ENCODE measurements at places on chromosomes 7 and 10.

- DNase-seq = peak; percentile 52
Measured at GRCh38 chr7:50660040-50660829, 95.0 kb upstream of the DDC start.

GRCh38 chr7:99720800-99721595 is 14.0 kb downstream of the CYP3A7 start:
- no peak for DNase-seq

GRCh38 chr7:159148430-159149395 is 4.0 kb upstream of the VIPR2 start:
- DNase-seq = no peak

GRCh38 chr7:105916603-105917002 is 40.2 kb upstream of the ATXN7L1 start:
- no peak for DNase-seq

DNA sequence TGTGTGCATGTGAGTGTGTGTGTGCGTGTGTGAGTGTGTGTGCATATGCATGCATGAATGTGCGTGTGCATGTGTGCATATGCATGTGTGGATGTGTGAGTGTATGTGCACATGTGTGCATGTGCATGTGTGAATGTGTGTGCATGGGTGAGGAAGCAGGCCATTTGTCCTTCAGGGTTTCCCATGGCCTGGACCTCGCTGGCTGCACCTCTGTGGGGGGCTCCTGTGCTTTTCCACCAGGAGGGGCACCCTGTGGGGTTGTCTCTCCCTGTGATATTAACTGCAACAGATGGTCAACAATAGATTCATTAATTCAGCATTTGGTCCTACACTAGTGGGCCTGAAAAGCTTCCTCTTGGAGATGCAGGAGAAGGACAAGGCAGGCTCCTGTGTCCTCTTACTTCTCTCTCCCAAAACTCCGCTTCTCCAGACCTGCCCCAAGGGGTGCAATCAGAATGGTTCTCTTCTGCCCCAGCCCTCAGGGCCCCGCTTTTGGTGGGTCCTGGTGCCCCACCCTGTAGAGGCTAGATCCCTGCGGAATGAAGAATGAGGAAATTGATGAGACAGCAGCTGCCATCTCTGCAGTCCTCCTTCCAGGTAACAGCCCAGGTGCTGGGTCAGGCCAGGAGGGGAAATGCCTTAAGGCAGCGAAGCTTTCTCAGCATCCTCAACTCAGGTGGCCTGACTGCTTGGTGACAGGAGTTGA is 41.5 kb upstream of the NUB1 start:
- DNase-seq = no peak

- no peak for DNase-seq
Measured at GRCh38 chr10:52455098-52455497, 141.0 kb downstream of the DKK1 start.

- DNase-seq = no peak
Measured at GRCh38 chr7:143383642-143383957, 2.5 kb downstream of the ZYX start.

DNA sequence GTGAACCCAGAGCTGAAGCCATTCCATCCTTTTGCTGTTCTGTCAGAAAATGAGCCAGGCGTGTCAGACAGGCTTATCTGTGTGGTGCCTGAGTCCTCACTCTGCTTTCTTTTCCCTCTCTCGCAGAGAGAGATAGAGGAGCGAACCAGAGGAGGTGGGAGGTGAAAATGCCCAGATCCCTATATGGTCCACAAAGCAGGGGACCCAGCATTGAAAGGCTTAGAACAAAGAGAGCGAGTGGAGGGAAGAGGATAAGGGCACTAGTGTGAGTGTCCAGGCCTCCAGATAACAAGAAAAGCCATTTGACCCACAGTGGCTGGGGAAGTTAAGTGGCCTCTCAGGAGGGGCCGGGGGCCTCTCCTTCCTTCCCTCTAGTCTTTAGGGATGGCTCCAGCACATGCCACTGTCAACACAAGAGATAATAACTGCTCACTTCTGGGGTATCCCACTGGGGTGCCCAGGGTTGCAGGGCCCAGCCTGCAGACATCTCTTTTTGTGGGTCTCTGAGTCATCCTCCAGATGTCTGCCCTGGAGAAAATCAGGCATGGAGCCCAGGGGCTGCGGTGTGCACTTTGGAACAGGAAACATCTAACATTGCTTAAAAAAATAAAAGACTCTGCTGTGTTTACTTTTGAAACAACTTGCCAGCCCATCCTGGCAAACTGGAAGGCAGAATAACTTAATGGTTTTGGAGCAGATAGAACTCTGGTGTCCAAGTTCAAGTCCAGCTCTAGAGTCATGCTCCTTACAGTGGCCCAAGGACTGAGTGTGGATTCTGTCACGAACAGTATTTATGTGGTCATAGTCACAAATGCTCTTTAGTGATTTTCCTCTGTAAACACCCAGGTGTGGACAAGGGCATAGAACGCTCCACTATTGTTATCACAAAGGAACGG is 189.5 kb downstream of the CXCL12 start:
- no peak for DNase-seq

DNA sequence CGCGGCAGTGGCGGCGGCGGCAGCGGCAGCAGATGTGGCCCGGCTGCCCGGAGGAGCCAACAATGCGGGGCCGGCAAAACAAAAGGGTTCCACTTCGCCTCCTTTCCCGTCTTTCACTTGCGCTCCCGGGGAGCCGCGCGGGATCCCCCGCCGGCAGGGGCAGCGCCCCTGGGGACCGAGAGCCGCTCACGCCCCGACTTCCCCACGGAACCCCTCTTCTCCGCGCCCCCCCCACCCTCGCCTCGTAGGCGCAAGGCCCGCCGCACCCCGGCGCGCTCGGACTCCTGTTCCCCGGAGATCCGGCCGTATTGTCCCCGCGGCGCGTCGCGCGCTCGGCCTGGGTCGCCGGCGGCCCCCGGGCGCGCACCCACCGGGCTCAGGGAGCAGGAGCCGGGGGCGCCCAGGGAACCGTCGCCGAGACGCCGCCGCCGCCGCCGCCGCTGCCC is 854 bp downstream of the CTBP2 start:
- DNase-seq = no peak

DNA sequence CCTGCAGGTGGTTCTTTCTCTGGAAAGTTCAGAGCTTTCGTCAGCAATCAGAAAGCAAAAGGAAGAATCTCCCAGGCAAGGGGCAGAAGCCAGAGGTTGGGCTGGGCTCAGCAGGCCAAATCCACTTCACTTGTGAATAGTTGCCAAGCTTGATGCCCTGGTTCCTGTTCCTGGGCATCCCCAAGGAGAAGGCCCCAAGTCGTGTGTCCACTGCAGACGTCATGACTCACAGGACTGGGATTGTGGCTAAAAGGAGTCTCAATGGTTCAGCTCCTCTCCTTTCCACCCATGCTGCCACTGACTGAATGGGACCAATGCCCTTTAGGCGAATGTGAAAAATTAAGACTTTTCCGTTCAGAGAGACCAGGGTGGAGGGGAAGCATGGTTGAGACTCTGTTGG is 38.6 kb upstream of the TRIM8 start:
- no peak for DNase-seq

DNA sequence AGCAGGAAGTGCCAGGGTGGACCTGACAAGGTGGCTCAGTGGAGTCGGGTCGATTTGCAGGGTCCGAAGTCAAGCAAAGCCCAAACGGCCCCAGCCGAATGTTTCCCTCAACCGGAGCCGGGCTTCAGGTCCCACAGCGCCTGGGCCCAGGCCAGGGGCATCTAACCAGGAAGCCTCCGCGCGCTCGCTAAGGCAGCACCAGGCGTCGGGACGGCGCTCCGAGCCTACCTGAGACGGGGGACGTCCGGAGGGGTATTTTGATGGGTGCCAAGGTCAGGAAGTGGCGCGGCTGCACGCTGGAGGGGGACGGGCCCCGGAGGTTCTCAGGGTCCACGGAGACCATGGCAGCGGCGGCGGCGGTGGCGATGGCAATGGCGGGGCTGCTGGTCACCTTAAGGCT is 51.5 kb downstream of the TCERG1L start:
- DNase-seq = no peak

GRCh38 chr7:124251636-124252035 is 218.8 kb upstream of the TMEM229A start:
- DNase-seq = no peak

GRCh38 chr7:116610210-116610609 is 61.8 kb upstream of the MET start:
- DNase-seq = no peak

GRCh38 chr7:130850956-130851355 is 116.9 kb upstream of the KLF14 start:
- DNase-seq = no peak

DNA sequence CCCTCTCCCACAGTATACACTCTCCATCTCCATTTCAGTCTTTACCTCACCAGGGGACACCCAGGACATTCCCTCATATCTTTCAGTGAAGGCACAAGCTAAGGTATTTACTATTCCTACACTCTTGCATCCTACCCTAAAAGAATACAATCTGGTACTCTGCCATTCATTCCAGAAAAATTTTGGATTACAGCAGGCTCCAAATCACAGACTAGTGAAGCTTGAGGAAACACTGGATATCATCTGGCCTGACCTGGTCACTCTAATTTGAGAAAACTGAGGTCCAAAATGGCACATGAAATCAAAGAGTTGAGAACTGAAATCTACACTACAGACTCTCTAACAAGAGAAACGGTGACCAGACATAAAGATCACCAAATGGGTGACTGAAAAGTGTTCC is 61.7 kb downstream of the CREB3L2 start:
- no peak for DNase-seq

GRCh38 chr7:127683776-127684681 is 32.0 kb downstream of the SND1 start:
- DNase-seq = no peak

GRCh38 chr10:49109669-49110340 is 5.5 kb downstream of the VSTM4 start:
- DNase-seq = no peak

GRCh38 chr10:102266670-102267069 is 21.3 kb downstream of the GBF1 start:
- no peak for DNase-seq

GRCh38 chr7:5708271-5708670 is 73.2 kb downstream of the RNF216 start:
- DNase-seq = no peak

DNA sequence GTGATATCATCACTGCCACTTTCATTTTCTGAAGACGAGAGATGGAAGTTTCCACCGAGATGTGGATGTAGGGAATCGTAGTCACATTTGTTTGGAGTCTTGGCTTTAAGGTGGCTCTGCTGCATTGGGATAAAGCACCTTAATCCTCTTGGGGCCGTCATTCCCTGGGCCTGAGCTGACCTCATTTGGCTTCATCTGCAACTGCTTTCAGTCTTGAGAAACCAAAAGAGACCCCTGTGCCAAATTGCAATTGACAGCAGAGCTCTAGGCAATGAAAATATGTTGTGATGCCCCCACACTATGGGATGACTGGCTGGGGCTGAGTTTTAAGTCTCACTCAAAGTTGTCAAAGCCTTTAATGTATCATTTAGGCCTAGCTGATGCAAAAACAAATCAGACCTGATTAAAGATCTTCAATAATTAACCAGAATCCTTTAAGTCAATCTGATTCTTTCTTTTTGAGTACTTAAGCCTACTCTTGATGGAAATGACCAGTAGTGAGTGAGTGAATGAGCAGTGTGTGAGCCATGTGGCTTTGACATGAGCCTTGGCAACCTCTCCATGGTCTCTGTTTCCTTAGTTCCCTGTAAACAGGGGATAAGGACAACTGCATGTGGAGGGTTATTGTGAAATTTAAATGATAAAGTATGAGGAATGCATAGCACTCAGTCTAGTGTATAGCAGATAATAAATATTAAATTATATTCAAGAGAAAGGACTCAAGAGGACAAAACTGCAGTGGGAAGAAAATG is 155.0 kb downstream of the BMPER start:
- no peak for DNase-seq
